ENCODE measurements at places on chromosomes 6 and 20.

GRCh38 chr6:110378552-110378951 lies 20.4 kb upstream of the METTL24 start:
- no peak for DNase-seq

DNA sequence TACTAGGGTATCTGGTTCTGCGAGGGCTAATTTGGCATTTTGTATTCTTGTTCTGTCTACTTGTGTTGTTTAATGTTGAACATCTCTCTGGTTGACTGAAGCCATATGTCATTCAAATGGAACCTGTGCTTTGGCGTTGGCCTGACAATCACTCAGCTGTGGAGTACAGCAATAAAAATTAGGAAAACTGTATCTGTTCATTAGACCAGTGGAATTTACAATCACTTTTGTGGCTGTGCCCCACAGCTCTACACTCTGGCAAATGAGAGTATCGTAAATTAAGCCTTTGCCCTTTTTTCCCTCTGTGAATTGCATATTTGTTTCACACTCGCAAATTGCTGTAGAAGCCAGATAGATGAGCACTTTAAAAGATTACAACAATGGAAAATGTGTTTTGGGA lies 102.0 kb downstream of the ARID1B start:
- no peak for DNase-seq

DNA sequence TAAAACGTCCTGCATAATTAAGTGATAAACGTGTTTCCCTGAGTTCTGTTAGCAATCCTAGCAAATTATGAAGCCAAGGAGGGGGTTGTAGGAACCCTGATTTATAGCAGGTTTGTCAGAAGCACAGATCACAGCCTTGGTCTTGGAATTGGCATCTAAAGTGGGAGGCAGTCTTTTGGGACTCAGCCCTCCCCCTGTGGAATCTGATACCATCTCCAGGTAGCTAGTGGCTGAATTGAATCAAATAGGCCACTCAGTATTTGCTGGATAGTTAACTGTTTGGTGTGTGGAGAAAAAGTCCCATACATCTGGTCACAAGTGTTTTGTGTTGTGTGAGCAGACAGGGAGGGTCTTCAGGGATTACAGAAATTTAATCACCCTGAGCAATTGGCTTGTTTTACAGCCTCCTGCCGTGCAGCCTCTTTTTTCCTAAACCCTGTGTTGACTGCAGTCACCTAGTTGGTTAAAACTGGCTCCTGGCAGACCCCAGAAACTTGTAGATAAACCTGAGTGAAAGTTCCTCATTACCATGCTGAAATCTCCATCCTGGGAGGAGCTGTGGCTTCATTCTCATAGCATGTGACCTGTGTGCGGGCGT lies 19.0 kb upstream of the KIFC1 start:
- DNase-seq, result no peak

GRCh38 chr6:114157848-114158247 lies 185.0 kb downstream of the HS3ST5 start:
- no peak for DNase-seq

GRCh38 chr6:43771858-43772680 lies 2.1 kb downstream of the VEGFA start:
- peak; percentile 12 for DNase-seq

- no peak for DNase-seq
These were observed 41.2 kb downstream of the OPN5 start for GRCh38 chr6:47822856-47823554.

GRCh38 chr6:43481075-43481474 lies 3.7 kb downstream of the TJAP1 start:
- DNase-seq, result no peak

GRCh38 chr6:18446771-18447170 lies 59.6 kb downstream of the RNF144B start:
- DNase-seq, result no peak

- no peak for DNase-seq
These were observed 16.3 kb downstream of the NTSR1 start for GRCh38 chr20:62724692-62725595.

- no peak for DNase-seq
These were observed 189.0 kb upstream of the SOX4 start for GRCh38 chr6:21404577-21404976.

GRCh38 chr20:15565786-15566185 lies 1007.5 kb downstream of the KIF16B start:
- no peak for DNase-seq

GRCh38 chr6:1044040-1044836 lies 267.7 kb upstream of the FOXQ1 start:
- DNase-seq, result no peak

- no peak for DNase-seq
These were observed 110.7 kb downstream of the ZDHHC14 start for GRCh38 chr6:157491571-157492232.

GRCh38 chr20:48211238-48211637 lies 426.0 kb upstream of the SULF2 start:
- DNase-seq, result no peak

DNA sequence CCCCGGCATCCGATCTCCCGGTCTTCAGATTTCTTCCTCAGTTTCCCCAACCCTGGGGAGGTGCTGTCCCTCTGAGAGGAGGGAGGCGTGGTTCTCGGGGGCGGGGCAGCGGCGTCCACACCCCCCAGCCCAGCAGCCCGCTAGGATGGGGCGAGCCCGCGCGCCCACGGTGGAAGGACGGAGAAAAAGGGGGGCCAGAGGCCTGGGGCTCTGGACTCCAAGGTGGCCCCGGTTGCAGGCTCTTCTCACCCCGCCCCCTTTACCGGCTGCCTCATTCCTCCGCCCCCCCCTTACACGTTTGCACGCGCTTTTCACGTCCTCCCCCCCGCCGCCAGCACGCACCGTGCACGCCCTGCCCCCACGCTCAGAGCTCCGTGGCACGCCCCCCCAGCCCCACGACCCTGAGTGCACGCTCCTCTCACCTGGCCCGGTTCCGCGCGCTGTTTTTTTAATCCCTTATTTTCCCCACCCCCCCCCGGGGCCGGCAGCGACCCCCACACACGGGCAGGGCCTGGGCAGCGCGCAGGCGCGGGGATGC lies 402 bp downstream of the ZBTB12 start:
- no peak for DNase-seq

- DNase-seq, result no peak
These were observed 18.2 kb upstream of the RBL1 start for GRCh38 chr20:37114012-37114411.

GRCh38 chr6:92723390-92723931 lies 695.9 kb downstream of the EPHA7 start:
- no peak for DNase-seq

GRCh38 chr20:33372993-33373441 lies 28.3 kb downstream of the CDK5RAP1 start:
- no peak for DNase-seq

GRCh38 chr6:19804205-19805128 lies 32.7 kb upstream of the ID4 start:
- peak; percentile 97 for DNase-seq

GRCh38 chr20:44692932-44693480 lies 22.2 kb upstream of the CCN5 start:
- peak; percentile 90 for DNase-seq

- DNase-seq, result no peak
These were observed 25.1 kb upstream of the PNPLA1 start for GRCh38 chr6:36244641-36245280.

- no peak for DNase-seq
These were observed 315.7 kb upstream of the ECI2 start for GRCh38 chr6:4451081-4451480.

GRCh38 chr6:134146268-134147033 lies 94.0 kb upstream of the SLC2A12 start:
- DNase-seq, result no peak

DNA sequence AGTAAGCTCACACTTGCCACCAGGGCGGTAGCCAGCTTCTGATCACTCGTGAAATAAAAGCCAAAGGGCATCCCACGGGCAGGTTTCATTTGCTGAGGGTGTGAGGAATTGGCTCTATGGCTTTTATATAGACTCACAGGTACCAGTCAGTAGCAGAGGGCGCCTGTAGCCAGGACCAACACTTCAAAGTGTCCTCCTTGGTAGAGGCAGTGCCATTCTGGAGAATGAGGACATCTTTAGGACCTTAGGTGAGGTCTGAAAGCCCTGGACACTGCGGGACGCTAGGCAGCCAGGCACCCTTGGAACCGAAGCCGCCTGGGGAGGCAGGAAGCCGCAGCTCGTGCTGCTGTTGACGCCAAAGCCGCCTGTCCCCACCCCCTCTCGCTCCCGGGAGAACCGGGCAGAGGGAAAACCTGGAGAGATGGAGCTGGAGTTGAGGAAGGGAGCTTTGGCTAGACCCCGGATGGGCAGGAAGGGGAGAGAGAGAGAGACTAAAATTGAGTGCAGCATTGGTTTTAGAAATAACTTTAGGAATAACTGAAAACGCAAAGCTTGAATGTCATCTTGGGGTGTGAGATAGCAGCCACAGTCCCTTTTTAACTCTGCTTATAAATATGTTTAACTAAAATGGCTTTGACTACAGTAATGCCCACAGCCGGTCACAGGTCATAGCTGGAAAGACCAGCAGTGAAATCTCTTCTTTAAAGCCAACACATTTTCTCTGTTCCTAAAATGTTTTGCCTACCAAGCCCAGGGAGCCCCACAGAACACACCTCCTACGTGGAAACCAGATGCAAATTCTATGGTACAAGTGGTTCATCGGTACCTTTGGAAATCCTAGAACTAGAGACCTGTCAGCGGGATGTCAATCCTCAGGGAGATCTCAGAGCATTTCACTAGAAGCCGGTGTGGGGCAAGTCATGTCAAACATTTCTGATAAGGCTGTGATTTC lies 128.5 kb upstream of the CDYL start:
- peak; percentile 25 for DNase-seq

DNA sequence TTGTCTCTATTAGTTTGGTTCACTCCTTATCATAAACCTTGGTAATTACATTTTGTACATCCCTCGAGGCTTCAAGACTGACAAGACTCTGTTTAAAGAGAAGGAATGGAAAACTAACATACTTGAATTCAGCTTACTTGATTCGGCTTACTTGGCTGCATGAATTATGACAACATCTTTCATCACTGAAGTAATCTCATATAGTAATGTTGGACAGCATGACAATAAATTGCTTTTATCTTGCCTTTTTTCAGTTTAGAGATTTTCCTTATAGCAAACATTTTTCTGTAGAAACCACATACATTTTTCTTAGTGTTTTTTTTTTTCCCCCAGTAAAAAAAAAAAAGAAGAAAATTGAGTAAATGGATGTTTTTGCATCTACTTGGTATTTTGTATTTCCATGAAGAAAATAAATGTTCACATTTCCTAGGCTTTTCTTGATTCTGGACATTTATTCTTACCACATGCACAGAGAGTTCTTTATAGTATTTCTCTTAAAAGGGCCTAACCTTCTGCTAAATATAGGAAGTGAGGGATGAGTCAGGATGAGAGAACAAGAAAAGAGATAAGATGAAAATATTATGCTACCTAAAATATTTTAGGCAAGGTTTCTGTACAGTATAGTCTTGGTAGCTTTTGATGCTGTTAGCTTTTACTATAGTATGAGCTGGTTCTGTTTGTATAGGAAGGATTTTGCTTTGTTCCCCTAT lies 101.0 kb upstream of the HDGFL1 start:
- no peak for DNase-seq

- DNase-seq, result no peak
These were observed 452.1 kb upstream of the POU3F2 start for GRCh38 chr6:98382246-98382645.

- no peak for DNase-seq
These were observed 90.8 kb downstream of the TRMT11 start for GRCh38 chr6:126076992-126077664.

GRCh38 chr6:162387718-162388382 lies 339.7 kb downstream of the PRKN start:
- no peak for DNase-seq

DNA sequence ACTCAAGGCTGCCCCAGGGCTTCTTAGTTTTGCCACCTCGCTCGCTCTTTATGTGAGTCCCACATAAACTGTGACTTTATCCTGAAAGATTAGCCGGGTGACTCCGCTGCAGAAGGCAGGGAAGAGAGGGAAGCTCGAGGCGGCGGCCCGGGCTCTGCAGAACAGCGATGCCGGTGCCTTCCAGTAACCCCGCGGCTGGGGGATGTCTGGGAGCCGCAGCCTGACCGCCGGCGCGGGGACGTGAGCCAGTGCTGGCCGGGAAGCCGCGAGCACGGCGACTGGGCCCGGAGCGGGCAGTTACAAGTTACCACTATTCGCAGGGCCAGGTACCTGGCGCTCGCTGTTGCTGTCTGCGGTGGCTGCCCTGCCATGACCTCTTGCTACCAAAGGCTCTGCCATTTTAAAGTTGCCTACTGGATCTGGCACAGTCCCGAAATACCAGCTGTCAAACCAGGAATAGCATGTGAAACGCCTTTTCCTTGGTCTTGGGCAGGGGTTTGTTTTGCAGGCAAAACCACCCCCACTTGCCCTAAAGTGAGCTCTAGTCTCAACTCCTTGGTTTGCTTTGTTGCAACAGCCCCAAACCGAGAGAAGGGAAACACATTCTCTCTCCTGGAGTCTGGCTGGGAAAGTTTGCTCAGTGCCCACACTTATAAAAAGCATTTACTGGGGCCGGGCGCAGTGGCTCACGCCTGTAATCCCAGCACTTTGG lies 124.0 kb upstream of the SLC2A12 start:
- DNase-seq, result no peak

GRCh38 chr6:7938562-7939183 lies 28.1 kb upstream of the TXNDC5 start:
- no peak for DNase-seq

DNA sequence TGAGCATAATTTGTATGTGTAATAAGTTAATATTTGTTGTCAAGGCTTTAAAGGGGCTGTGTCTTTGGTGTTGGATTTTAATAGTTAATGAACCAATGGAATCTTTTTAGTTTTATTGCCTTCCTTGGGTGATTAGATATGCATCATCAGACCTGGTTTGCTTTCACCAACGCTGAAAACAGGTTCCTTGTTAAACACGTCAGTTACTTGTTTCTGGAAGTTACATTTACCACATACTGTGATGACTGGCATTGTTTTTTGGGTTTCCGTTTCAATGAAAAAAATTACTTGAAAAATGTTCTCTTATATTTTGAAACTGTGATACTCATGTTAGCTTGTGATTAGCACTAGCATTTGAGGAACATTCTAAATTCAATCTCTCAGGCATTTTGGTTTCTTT lies 58.6 kb upstream of the RNF144B start:
- DNase-seq, result no peak

GRCh38 chr6:143223895-143224294 lies 163.2 kb downstream of the AIG1 start:
- no peak for DNase-seq

- no peak for DNase-seq
These were observed 300.4 kb downstream of the C6orf118 start for GRCh38 chr6:165008971-165009370.

DNA sequence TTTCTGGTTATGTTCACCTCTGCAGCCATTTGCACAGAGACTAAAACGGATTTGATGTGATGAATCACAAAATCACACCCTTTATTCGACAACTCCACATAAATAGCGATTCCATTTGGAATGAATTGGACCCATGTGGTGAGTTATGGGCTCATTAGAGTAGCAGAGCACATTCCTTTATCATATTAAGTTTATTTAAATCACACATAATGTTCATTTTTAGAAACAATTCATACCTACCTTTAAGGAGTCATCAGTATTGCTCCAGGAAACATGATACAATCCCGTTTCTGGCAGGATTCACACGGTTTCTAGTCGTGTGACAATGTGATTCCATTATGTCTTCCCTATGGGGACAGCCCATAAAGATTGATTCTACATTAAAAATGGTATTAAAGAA lies 303.5 kb downstream of the CDH4 start:
- DNase-seq, result no peak

GRCh38 chr6:156464100-156464878 lies 312.9 kb upstream of the ARID1B start:
- DNase-seq, result no peak

GRCh38 chr6:87807475-87807874 lies 105.4 kb upstream of the AKIRIN2 start:
- no peak for DNase-seq

- no peak for DNase-seq
These were observed 8.5 kb downstream of the QRSL1 start for GRCh38 chr6:106637717-106638341.
